Cardiac fibroblast (primary cell): ENCODE measurements at places on chromosomes 7 and 10.

DNA sequence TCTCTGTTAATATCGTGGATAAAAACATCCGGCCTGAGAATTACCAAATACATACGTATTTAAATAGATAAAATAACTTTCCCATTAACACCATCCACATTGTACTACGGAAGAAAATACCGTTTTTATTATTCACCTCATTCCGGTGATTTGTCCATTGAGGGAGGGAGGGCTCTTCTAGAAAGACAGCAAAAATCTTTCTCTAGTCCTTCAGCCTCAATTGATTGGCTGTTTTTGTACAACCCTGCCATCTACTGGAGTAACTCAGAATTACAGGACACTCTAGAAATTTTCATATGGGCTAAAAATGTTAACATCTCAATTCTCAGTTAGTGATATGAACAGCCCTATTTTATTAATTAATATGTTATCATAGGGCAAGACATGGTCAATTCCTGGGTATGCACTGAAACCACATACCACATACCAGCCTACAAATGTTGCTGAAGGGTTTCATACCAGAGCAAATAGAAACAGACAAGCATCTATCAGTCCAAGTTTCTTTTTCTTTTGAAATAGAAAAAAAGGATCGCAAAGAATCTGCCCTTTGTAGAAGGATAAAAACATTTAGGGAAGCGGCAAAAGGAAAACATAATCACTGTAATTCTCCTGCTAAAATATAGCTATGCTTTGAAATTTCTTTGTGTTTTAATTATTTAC is 55.8 kb upstream of the CDCA7L start:
- peak; percentile 90 for DNase-seq

- DNase-seq, result no peak
Observed at GRCh38 chr10:48474765-48475365, 130.0 kb downstream of the ARHGAP22 start.

DNA sequence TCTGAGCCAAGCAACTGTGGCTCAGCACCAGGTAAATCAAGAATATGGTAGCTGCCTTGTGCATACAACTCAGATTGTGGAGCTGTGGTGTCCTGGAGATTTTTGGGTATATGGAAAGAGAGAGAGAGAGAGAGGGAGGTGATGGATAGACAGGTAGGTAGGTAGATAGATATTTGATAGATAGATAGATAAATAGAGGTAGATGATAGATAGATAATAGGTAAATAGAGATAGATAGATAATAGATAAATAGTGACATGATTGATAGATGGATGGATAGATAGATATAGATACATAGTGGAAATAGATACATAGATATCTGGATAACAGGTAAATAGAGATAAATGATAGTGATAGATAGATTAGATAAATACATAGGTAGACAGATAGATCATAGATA is 206.3 kb downstream of the KLF6 start:
- no peak for DNase-seq

GRCh38 chr7:124009321-124009720 is 23.5 kb downstream of the TMEM229A start:
- no peak for DNase-seq

DNA sequence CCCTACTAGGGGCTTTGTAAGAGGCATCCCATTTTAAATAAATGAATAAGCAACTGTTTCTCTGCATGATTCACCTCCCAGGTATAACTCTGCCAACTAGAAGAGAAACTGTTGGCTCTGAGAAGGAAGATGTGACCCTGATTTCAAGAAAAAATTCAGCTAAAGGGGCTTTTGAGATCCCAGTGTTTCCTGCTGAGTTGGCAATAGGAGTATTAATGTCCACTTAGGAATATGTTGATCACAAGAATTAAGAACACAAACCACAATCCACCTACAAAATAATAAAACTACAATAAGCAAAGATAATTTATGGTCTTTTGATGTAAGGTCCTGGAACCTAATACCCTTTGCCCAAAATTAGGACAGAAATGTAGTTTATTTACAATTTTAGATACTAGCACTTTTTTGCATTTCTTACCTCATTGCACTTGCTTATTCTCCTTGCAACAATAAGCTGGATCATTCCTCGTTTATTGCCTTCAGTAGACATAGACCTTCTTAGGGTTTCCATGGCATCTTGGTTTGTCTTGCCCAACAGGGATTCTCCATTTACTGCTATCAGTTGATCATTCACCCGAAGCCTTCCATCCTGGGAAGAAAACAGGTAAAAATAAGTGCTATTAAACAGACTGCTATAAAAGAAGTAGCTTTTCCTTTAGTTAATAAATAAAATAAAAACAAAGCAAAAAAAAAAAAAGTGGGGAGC is 456.2 kb downstream of the PARD3 start:
- DNase-seq, result no peak

DNA sequence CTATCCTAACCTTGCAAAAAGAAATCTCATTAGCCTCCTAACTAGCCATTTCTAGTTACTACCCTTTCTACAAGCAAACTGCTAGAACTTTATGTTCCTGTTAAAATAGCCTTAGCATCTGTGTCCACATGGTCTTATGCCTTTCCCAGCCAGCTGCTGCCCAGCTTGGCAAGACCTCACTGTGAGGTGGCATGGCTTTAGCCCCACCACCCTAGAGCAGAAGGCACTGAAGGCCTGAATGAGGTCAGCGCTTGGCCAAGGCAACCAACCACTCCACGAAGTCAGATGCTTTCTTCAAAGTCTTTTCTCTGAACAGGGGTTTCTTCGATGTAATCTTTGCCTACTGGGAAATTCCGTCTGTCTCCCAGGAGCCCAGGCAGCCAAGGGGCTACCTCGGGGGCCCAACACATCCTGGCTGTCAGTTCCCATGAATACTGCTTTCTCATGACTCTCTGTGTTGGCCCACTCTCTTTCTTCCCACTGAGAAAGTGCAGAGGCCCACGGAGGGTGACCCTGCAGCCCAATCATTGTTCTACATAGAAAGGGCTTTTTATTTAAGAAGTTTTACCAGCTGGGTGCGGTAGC is 41.6 kb downstream of the POLR3A start:
- DNase-seq, result no peak

- no peak for DNase-seq
Observed at GRCh38 chr7:44395067-44395466, 69.7 kb upstream of the CAMK2B start.

GRCh38 chr10:96395931-96396877 is 37.4 kb upstream of the OPALIN start:
- DNase-seq, result peak; percentile 80

DNA sequence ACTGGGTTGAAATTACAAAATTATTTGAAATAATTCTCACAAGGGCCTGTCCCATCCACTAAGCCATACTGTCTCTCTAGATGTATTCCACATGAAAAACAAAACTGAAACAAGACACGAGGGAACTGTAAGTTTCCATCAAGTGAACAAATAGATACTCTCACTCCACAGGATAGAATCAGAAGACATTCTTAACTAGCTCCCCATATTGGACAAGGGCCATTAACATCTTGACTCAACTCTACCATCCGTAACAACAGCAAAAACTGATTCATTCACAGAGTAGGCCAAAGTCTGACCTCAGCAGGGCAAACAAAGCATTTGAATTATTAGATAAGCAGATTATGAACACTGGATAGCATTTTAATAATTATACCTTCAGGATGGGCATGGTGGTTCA is 29.1 kb downstream of the UBE2H start:
- DNase-seq, result peak; percentile 64

DNA sequence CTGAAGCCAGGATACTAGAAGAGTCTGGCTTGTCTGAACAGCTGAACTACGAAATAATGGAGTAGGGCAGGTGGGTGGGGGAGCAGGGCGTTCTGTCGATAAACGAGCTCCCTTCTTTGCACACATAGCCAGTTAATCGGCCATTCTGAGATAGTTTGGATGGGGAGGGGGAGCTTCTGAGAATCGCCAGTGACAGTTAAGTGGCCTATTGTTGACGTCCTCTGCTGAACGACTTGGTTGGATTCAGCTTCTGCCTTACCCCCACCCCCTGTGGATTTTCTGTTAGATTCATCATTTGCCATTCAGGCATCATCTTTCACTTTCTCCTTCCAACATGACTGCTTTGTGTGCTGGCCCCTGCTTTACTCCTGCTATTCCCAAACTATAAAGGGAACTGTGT is 520 bp downstream of the CPA5 start:
- DNase-seq, result no peak

DNA sequence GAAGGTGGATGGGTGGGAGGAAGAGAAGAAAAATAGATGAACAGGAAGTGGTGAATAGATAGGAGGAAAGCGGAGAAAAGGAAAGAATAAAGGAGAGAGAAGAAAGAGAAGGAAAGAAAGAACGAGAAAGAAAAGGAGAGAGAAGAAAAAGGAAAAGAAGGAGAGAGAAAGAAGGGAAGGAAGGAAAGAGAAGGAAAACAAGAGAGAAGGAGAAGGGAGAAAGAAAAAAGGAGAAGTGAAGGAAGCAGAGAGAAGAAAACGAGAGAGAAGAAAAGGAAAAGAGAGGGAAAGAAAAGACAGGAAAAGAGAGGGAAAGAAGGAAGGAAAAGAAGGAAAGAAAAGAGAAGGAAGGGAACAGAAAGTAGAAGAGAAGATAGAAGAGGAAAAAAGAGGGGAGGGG is 211.8 kb downstream of the DIP2C start:
- no peak for DNase-seq

- DNase-seq, result no peak
Observed at GRCh38 chr10:78933828-78934531, 134.8 kb upstream of the ZMIZ1 start.

GRCh38 chr7:129829737-129830631 is 122.8 kb downstream of the UBE2H start:
- peak; percentile 88 for DNase-seq

- no peak for DNase-seq
Observed at GRCh38 chr10:6643962-6644361, 63.9 kb upstream of the PRKCQ start.

GRCh38 chr7:29764227-29764626 is 42.1 kb upstream of the WIPF3 start:
- DNase-seq, result no peak

DNA sequence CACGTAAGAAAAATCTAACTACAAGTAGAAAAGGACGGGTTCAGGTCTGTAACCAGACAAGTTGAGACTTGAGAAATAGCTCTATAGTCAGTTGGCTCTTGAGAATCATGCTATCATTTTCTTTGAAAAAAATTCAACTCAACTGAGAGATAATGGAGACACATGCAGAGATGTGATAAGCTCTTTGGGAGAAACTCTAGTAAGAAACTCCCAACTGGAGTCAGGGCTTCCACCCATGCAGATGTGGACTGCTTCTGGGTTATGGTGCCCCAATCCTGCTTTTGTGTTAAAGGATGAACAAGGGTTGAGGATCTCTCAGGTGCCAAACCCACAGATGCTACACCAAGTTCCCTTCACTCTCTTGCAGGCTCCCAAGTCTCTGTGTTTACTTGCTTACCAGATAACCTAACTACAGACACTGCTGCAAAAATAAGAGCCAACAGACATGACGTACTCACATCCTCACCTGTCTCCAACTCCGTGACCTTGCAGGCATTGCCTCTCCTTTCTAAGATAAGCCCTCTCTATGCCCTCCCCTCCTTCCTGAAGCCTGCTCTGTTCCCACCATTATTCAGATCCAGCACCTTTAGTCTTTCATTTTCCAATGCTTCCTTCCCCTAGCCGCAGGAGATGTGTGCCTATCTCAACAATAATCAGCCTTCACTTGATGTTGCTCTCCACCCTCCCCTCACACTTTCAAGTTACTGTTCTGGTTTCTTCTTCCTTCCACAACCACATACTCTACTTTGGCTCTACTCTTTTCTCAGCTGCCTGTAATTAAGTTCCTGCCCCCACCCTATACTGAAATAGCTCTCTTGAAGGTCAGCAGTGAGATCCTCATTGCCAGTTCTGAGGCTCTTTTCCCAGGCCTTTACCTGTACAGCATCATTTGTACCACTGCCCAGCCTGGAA is 130.0 kb downstream of the ICA1 start:
- DNase-seq, result no peak

DNA sequence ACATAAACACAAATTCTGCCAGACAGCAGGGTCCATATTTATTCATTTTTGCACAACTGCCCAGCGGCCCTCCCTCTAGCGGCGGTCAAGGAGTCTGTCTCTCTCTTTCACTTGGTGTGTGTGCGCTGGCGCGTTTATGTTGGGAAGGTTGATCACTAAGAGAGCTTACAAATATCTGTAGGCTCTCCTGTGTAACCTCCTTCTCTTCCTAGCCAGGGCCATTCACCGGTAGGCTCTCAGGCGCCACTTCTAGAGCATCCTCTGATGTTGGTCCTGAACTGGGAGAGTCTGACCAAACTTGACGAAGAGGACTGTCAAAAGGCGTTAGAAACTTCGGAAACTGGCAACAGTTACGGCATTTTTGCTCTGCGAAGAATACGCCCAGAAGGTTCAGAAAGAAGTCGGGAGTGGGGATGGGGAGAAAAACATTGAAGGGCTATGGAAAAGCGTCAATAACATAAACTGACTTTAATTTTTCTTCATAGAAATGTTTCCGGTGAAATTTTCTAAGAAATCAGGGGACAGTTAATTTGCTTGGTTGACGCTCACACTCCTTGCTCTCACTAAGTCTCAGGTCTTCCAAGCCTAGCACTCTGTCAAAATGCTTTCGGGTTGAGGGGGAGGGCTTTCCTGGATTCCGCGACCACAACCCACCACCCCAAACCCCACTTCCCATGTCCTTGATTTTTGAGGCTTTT is 731.1 kb downstream of the ZWINT start:
- DNase-seq, result peak; percentile 41

DNA sequence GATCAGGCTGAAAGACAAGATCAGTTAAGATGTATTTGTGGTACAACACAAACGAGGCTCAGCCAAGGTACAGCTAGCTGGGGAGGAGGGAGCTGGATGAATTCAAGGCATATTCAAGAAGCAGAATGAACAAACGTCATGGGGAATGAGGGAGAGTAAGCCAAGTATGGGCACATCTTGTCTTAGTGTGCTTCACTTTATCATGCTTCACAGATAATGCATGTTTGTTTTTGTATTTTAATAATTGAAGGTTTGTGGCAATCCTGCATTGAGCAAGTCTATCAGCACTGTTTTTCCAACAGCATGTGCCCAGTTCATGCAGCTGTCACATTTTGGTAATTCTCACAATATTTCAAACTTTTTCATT is 135.4 kb downstream of the HIBADH start:
- peak; percentile 62 for DNase-seq

DNA sequence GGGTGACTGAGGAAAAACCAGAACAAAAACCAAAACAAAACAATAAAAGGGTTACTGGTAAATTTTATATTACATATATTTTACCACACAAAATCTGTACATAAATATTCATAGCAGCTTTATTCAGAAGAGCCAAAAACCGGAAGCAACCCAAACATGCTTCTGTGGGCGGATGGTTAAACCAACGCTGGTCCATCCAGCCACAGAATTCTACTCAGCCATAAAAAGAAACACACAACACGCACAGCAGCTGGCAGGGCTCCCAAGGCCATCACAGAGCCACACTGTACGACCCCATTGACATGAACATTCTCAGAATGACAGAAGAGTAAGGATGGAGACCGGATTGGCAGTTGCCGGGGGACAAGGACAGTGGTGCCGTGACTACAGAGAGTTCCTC is 83.6 kb downstream of the PROSER2 start:
- DNase-seq, result no peak

DNA sequence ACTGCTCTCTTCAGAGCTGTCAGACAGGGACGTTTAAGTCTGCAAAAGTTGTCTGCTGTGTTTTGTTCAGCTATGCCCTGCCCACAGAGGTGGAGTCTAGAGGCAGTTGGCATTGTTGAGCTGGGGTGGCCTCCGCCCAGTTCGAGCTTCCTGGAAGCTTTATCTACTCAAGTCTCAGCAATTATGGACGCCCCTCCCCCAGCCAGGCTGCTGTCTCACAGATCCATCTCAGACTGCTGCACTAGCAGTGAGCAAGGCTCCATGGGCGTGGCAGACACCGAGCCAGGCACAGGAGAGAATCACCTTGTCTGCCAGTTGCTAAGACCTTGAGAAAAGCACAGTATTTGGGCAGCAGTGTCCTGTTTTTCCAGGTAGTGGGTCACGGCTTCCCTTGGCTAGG is 98.1 kb downstream of the SDHAF3 start:
- DNase-seq, result no peak
